ENCODE measurements at places on chromosomes 4 and X.

GRCh38 chr4:90002441-90003062 lies 107.9 kb downstream of the MMRN1 start:
- DNase-seq = no peak

DNA sequence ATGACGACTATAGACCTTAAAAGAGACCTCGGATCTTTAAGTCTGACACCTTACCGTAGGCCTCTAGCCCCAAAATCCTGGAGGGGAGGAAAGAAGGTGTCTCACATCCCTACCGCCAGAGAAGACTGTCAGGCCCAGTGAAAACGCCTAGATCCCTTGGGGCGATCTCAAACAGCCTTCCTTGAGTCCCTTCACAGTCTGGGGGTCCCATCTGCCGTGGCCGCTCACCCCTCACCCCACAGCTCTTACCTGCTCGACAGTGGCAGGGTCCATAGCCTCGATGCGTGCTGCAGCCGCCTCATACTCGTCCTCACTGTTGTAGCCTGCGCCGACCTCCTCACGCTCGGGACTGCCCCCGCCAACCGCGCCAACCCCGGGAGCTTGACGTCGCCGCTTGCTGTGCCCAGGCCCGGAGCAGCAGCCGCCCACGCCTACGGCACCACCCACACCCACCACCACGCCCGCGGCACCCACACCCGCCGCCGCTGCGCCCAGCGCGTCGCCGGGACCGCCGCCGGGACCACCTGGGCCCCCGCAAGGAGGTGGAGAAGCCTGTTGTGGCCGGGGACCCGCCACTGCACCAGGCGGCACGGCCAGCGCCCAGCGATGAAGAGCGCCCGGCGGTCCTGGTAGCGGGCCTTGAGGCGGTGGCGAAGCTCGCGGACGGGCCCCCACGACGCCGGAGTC lies 536 bp downstream of the OTUD5 start:
- DNase-seq = no peak

- DNase-seq = no peak
These were observed 5.4 kb downstream of the SEL1L3 start for GRCh38 chr4:25857403-25857802.

- no peak for DNase-seq
These were observed 321.3 kb upstream of the LCORL start for GRCh38 chr4:18342847-18343246.

- peak; percentile 57 for DNase-seq
These were observed 43.9 kb upstream of the MTMR1 start for GRCh38 chrX:150649096-150649870.

Data from IMR-90 (cell line).